ENCODE measurements at places on chromosomes 4 and X. TPM values are rescaled to one million over a fixed set of nuclear protein-coding genes. Genes with fewer than 3 reads are reported as not detected.

Gene BANK1
- 2.4 TPM for total RNA-seq

Gene NLGN3
- total RNA-seq: 1.4 TPM

Gene MAGEE1
- 2.2 TPM for total RNA-seq

Gene USP51
- not detected for total RNA-seq

Gene NSUN7
- 0.07 TPM for total RNA-seq

Gene OCRL
- total RNA-seq: 19.8 TPM

Gene RAB39B
- 0.10 TPM for total RNA-seq

Gene GSPT2
- not detected for total RNA-seq

Gene FGFRL1
- total RNA-seq: 91.1 TPM

Gene PUDP
- total RNA-seq: 20.3 TPM

Gene ADAMTS3
- not detected for total RNA-seq

Gene CLCN3
- total RNA-seq: 60.4 TPM

Gene HTN1
- not detected for total RNA-seq

Gene TAPT1
- 11.7 TPM for total RNA-seq

Gene SFRP2
- total RNA-seq: 0.22 TPM

Gene IQSEC2
- total RNA-seq: 20.7 TPM

Gene OPN1MW3
- total RNA-seq: not detected

Gene LRPAP1
- 109 TPM for total RNA-seq

Gene FSTL5
- not detected for total RNA-seq

Gene KLHL15
- total RNA-seq: 10.1 TPM

Gene CASP3
- 11.4 TPM for total RNA-seq

Gene KIT
- not detected for total RNA-seq

Gene SCLT1
- total RNA-seq: 13.3 TPM

Gene C4orf54
- not detected for total RNA-seq

Gene PAGE2
- total RNA-seq: not detected

Gene TLL1
- total RNA-seq: 0.37 TPM

Gene AFM
- total RNA-seq: not detected

Gene TREX2
- 2.9 TPM for total RNA-seq

Gene TMPRSS11D
- total RNA-seq: not detected

Gene IL13RA2
- not detected for total RNA-seq

Gene TCEAL8
- 37.3 TPM for total RNA-seq

Gene GRIA3
- total RNA-seq: not detected

Gene CACNA1F
- total RNA-seq: not detected

Gene GAR1
- 40.6 TPM for total RNA-seq

Gene PDGFRA
- total RNA-seq: 0.25 TPM

Gene NUP54
- 53.9 TPM for total RNA-seq

Gene MMGT1
- 23.2 TPM for total RNA-seq

Gene PRKX
- 26.7 TPM for total RNA-seq

Gene NUDT11
- total RNA-seq: not detected

Gene UGT2B10
- total RNA-seq: 0.27 TPM

Gene EDA2R
- total RNA-seq: not detected

Gene RNF128
- total RNA-seq: 5.8 TPM

Gene FGF5
- total RNA-seq: not detected

Gene ART3
- not detected for total RNA-seq

Gene KLB
- total RNA-seq: not detected

Gene ARMCX1
- 0.15 TPM for total RNA-seq

Gene EIF2S3
- total RNA-seq: 273 TPM

Gene SYNPO2
- total RNA-seq: 0.93 TPM
